ENCODE measurements at places on chromosomes 5 and 9.

DNA sequence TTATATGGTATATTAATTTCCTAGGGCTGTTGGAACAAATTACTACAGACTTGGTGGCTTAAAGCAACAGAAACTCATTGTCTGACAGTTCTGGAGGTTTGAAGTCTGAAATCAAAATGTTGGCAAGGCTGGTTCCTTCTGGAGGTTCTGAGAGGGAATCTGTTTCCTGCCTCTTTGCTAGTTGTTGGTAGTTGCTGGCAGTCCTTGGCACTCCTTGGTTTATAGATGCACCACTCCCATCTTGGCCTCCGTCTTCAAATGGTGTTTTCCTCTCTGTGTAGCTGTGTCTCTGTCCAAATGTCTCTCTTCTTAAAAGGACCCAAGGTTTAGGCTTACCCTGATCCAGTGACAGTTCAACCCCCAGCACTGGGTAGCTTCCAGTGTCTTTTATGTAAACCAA lies 17.5 kb downstream of the MELK start:
- DNase-seq, result no peak

DNA sequence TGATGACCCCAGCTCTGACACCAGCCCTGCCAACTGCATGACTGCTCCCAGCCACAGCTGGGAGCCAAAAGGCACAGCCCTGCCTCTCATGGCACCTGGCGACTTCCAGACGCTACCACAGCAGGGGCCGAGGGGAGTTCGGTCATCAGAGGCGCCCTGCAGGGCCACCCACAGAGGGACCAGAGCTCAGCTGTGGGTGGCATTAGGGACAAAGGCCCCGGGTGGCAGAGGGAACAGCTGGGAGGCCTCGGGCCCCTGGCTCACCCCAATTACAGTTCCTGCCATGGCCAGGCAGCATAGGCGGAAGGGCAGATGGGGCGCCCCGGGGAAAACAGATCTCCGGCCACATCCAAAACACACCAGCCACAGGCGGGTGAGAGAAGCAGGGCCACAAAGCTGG lies 3.6 kb downstream of the SOHLH1 start:
- no peak for DNase-seq

DNA sequence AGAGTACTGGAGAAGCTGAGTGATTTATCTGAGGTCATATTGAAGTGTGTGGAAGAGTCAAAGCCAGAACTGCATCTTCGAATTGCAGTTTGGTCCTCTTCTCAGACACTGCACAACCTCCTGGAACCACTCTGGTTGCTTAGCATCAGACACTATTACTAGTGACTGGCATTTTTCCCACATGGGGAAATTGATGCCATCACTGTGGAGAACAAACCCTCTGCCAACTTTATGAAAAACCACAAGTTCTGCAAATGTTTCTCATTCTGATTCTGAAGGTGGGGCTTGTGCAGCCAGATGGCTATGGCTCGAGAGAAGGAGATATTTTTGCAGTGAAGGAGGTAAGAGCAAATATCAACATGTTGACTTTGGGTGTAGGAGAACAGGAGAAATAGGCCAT lies 67.2 kb downstream of the KCTD16 start:
- DNase-seq, result no peak

- no peak for DNase-seq
These were observed 221.9 kb downstream of the IRX2 start for GRCh38 chr5:2529371-2530092.

DNA sequence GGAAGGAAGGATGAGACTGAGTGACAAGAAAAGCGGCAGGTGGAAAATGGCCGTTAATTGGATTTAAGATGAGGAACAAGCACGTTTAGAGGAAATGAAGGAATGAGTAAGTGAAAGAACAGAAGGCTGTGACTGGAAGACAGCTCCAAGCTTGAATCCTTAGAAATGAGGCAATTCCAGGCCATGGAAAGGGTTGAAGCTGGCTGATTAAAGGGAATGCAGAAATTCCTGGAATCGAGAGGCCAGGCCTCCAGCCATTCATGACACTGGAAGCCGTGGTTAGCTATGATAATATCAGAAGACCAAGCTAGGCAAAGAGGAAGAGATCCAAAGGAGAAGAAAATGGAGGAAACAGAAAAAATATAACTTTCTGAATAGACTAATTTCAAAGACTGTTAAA lies 84.2 kb downstream of the ARL15 start:
- no peak for DNase-seq

DNA sequence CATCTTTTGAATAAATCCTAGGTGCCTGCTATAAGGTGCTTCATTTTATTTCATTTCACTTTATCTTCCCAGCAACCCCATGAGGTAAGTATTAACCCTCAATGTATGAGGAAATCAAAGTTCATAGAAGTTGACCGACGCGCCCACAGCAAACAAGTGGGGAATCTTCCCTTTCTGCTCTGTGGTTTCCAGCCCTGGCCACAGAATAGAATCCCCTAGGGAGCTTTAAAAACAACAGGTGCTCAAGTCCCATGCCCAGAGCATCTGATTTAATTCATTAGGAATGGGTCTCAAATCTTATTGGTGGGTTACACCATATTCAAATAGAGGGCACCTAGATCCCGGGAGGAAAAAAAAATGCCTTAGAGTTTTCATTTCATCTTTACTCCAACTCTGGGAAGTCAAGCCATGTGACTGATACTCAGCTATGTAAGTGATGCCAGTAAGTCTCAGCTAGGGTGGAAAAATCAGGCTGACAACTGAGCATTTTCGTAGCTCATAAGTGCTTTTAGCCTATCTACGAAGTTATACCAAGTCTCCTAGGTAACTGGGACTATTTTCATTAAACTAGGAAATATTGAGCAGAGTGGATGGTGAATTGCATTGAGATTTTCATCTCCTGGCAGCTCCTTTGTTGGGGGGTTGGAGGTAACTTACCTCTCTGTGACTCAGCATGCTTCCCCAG lies 353.4 kb upstream of the SLC30A5 start:
- DNase-seq, result no peak

GRCh38 chr5:132235340-132235739 lies 7.7 kb upstream of the P4HA2 start:
- DNase-seq, result no peak

GRCh38 chr5:105504-106070 lies 13.6 kb downstream of the PLEKHG4B start:
- DNase-seq, result no peak

Measured in DMS 273 treated with DMSO at 0.1 percent for 48 hours (cell line).